NCI-H1105 (cell line): ENCODE measurements at places on chromosomes 4 and X.
A peak's percentile ranks its signal among the peaks of the same experiment; 100 is the strongest.

DNA sequence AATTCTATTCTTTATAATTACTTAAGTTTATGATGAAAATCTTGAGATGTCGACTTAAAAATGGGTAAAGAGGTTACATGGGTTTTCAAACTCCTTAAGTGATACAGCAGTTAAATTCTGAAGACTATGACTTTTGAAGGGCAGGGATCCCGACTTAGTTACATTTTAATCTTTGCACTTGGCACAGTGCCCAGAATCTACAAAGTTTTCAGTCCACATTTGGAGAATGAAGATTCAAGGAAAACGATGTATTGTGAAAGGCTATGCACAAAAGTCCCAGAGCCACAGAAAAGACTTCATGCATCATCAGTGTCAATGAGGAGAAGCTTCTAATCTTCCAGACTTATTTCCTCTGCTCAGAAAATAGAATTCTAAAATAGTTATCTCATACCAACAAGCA, 36.3 kb upstream of the GRPR start:
- DNase-seq, result no peak

GRCh38 chrX:19086102-19086772, 36.0 kb downstream of the ADGRG2 start:
- no peak for DNase-seq

- peak; percentile 23 for DNase-seq
Measured at GRCh38 chrX:84218726-84219125, 30.7 kb upstream of the RPS6KA6 start.

DNA sequence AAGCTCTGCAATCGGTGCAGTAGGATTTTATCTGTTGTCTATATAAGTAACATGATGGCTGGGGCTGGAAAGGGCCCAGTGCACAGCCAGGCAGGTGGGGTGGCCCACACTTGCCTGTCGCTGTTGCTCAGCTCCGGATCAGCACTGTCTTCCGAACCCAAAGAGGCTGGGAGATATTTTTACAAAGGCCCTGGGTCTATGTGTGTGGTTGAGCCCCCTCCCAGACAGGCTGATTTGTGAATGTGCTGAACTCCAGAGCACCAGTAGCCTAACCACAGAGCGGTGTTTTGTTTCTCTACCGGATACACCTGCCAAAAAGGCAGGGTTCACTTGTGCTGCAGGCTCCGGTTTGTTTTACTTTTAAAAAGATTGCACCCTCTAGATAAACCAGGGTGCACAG, 33.5 kb upstream of the CHRNA9 start:
- no peak for DNase-seq

GRCh38 chr4:120821977-120822376, 100.5 kb downstream of the PRDM5 start:
- DNase-seq, result no peak

DNA sequence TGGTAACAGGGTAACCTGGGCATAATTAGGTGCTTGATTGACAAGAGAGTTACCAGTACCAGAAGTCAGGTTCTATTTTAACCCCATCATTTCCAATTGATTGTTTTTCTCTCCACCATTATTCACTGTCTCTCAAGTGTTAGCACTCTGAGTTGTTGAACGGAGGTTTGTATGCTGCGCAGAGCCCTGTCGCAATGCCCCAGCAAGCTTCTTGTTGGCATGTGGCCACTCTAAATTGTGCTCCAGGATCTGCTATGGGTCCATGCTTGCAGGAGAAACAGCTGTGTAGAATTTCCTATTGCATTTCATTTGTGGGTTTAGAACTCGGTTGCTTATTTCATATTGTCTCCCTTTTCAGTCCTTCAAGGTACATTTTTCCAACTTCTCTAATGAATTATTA, 98.2 kb downstream of the KLHL8 start:
- no peak for DNase-seq

GRCh38 chr4:135207531-135207930, 1005.9 kb upstream of the PABPC4L start:
- no peak for DNase-seq

- no peak for DNase-seq
Measured at GRCh38 chrX:29242856-29243255, 655.6 kb downstream of the IL1RAPL1 start.

- DNase-seq, result no peak
Measured at GRCh38 chr4:62030958-62031357, 830.8 kb downstream of the ADGRL3 start.

DNA sequence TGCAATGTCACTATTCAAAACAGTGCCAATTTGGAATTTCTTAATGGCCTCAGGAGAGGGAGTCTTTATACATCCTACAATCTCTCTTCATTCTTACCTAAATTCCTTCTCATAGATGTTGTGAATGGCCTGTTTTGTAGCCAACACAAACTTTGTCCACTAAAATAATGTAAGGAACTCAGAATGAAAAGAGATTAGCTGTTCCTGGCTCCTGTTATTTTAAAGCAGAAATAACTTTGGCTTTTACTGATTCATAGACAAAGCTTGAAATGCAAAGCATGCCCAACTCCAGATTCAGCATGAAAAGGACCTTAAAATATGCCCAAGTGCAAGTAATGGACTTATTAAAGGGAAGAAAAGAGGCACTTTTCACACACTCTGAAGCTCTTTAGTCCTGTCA, 146.0 kb upstream of the GPC4 start:
- DNase-seq, result no peak

DNA sequence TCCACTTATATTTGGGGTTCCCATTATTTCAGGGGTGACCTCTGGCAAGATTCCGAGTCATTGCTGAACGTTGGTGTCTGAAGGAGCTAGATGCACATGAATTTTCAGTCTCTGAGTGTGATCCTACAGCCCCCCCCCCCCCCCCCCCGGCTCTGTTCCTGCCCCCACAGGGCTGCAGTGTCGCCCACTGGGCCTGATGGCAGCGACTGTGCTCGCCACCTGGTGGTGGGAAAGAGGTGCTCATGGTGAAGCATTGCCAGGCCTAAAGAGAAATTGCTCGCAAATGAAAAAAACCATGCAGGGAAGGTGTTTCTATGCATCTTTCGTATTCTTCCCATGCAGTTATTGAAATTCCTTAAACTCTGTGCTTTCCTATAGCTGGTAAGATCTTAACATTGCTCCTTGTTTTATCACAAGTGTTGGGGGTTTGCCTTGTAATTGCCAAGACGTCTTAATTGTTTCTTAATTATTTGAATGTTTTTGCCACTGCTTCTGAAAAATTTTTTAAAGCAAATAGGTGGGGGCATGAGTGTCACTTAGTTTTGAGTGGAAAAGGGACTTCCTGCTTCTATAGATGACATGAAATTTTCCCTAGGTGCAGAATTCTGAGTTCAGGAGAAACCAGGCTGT, 63.2 kb downstream of the CLDN22 start:
- no peak for DNase-seq

GRCh38 chr4:129371926-129372325, 276.0 kb downstream of the C4orf33 start:
- DNase-seq, result no peak

GRCh38 chr4:90328558-90328957, 201.4 kb downstream of the CCSER1 start:
- peak; percentile 59 for DNase-seq

- no peak for DNase-seq
Measured at GRCh38 chr4:108070775-108071174, 81.1 kb downstream of the HADH start.

- peak; percentile 18 for DNase-seq
Measured at GRCh38 chr4:46329118-46329976, 60.6 kb downstream of the GABRA2 start.

DNA sequence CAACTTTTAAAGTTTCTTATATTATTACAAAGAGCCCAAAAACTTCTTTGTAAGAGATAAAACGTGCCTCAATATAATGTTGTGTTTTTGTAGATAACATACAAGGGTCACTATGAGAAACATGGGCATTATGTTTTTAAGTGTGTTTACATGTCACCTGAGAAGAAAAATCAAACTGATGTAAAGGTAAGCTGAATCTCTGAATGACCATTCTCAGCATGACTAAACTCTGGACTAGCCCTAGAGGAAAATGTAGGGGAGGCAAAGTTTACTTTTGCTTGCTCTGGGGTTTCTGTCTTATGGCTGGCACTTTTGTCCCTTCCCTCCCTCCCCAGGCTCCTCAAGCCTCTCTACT, 6.8 kb downstream of the MEPE start:
- no peak for DNase-seq

DNA sequence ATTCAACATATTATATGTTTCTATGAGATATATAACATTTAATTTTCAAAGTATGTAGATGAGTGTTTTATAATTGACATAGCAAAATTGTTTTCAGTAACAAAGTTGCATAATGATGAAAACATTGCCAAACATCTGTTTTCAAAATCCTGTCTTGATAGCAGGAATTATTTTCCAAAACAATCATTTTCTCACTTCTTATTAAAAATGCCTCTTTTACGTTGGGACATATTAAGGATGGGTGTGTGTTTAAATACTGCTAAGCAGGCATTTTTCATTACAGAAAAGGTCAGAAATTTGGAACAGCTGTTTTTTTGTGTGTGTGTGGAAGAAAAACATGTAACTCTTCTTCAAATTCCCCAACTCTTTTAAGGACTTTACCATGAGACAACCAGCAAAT, 452.0 kb downstream of the SPRY1 start:
- no peak for DNase-seq

DNA sequence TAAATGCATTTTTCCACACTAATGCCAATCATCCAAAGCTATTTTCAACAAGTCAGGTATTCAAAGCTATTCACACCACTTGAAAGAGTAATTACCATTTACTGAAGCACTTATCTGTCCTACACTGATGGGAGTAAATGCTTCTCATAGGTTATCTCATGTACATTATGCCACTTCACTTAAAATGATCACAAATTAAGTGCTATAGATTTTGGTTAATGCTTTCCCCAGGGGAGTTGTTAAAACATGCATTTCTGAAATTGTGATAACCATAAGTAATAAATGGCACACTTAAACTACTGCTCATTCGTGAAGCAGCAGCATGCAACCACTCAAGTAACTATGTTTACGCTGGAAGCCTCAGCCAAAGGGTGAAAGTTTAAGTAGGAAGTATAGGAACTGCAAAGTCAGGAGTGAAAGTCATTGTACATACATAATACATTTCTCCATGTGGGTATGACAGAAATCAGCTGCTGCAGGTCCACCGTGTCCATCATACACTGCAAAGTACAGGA, 6.6 kb downstream of the PPM1K start:
- DNase-seq, result peak; percentile 48

DNA sequence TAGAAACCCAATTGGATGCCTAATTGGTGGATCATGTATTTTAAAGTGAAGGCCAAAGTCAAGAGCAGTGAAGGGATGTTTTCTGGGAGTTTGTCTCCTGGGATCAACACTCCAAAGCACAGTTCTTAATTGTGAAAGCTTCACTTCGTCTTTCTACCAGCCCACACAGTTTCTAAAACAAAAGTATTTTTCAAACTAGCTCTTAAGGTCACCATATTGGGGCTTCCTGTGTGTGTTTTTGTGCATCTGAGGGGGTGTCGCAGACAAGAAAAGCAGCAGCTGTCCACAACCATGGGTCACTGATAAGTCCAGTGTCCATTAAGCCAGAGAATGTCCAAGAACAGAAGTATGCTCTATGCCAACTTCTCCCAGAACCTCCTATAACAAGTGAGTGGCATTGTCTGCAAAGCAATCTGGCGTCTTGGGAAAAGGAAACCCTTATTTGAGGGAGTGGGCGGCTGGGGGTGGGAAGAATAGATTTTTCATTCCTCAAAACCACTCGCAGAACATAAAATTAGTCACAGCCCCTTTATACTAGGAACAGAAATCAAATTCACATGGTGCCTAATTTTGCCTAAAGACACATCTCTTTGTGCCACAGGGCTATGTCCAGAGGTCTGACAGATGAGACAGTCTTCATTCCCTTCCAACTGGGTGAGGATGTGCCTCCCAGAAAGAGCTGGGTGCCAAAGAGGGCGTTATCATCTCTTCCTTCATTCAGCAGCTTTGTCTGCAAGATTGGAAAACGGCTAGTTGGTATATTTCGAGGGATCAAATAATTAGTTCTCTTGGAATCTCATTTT, 610.4 kb downstream of the BCOR start:
- no peak for DNase-seq

GRCh38 chr4:82293304-82293703, 80.5 kb downstream of the HNRNPD start:
- DNase-seq, result no peak

GRCh38 chr4:41389356-41389755, 132.6 kb downstream of the UCHL1 start:
- no peak for DNase-seq

DNA sequence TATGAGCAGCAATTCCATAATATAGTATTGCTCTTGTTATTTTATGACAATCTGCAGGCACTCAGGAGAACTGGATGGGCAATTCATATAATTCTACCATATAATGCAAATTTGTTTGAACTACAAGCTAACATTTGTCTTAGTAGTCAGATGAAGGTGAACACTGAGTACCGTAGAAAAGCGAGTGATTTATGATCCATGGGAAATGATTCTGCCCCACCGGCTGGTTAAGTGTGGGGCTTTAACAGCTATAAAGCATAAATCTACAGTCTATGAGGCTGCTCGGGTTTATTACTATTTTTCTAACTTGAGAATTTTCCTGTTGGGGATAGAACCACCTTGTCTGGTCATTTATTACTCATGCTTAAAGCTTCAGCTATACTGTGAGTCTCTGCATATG, 275.5 kb downstream of the PCDH10 start:
- DNase-seq, result no peak

GRCh38 chr4:185987961-185988627, 80.9 kb upstream of the TLR3 start:
- DNase-seq, result no peak

DNA sequence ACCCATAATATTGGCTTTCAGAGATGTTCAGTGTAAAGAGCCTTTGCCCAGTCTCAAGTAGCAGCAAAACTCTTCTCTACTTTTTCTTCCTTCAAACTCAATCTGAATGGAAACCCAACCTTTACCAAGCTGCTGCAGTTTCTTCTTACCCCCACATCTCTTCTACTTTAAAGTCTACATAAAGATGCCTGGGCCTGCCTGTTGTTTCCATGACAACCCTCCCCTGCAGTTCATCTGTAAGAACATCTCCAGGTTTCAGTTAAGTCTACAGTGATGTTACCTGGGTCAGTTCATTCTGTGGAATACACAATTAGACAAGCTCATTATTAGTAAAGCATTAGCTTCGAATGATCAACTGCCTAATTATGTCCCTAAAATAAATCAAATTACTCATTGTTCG, 81.4 kb downstream of the SPANXN3 start:
- no peak for DNase-seq

GRCh38 chr4:7715271-7716009, 224.2 kb downstream of the AFAP1 start:
- no peak for DNase-seq

GRCh38 chr4:185396724-185397385, at the start of gene ANKRD37:
ANKRD37 (plus strand) TSS chr4:185396841; CDS start chr4:185396924, 83 bp downstream.
- peak; percentile 2 for DNase-seq

GRCh38 chr4:20383969-20384368, 132.3 kb downstream of the SLIT2 start:
- DNase-seq, result no peak

DNA sequence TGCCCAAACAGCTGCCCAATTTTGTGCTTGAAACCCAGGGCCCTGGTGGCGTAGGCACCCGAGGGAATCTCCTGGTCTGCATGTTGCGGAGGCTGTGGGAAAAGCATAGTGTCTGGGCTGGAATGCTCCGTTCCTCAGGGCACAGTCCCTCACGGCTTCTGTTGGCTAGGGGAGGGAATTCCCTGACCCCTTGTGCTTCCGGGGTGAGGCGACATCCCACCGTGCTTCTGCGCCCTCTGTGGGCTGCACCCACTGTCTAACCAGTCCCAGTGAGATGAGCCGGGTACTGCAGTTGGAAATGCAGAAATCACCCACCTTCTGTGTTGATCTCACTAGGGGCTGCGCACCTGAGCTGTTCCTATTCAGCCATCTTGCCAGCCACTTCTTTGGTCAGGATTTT, 399.4 kb upstream of the FTHL17 start:
- no peak for DNase-seq

GRCh38 chrX:1178580-1179057, 33.8 kb downstream of the CRLF2 start:
- no peak for DNase-seq
